ENCODE measurements at places on chromosomes 3 and 15.

- no peak for DNase-seq
These were observed 11.5 kb downstream of the TIMP4 start for GRCh38 chr3:12147049-12147780.

DNA sequence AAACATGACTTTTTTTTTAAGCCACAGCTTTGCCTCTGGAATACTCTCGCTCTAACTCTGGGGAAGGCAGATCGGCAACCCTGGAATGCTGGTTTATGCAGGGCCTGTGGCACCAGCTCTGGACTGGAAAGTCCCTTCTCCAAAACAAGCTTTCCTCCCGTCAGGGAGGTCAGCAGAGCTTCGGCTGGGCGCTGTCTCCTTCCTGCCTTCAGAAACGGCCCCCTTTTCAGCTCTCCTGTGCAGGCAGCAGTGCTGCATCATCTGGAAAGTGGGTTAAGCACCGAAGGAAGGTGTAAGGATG, 42.7 kb upstream of the SKOR1 start:
- no peak for DNase-seq

- DNase-seq = peak; percentile 51
These were observed 50.9 kb downstream of the PRICKLE2 start for GRCh38 chr3:64174328-64174727.

DNA sequence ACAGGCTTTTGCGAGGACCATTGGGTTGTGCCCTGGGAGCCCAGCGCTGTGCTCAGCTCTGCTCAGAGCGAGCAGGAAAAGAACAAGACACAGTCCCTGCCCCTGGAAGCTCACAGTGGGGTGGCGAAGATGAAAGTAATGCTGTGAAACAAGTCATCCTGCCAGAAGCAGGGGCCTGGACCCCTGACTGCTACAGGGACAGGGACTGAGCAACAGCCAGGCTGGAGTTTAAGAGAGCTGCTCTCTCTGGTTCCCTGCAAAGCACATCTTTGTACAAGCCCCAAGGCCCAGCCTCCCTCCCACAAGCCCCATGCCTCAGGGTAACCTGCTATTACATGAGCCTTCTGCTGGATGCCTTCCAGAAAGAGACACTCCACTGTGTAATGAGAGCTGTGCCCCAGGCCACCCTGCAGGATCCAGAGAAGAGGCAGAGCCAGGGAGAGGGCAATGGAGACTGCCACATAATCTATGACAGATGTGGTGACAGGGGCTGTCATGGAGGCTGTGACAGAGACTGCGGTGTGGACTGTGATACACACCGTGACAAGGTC, 7.1 kb upstream of the HCN4 start:
- no peak for DNase-seq

- peak; percentile 48 for DNase-seq
These were observed 49.8 kb downstream of the IQSEC1 start for GRCh38 chr3:13023235-13023970.

- DNase-seq = peak; percentile 3
These were observed 9.6 kb downstream of the CMC1 start for GRCh38 chr3:28250999-28251398.

DNA sequence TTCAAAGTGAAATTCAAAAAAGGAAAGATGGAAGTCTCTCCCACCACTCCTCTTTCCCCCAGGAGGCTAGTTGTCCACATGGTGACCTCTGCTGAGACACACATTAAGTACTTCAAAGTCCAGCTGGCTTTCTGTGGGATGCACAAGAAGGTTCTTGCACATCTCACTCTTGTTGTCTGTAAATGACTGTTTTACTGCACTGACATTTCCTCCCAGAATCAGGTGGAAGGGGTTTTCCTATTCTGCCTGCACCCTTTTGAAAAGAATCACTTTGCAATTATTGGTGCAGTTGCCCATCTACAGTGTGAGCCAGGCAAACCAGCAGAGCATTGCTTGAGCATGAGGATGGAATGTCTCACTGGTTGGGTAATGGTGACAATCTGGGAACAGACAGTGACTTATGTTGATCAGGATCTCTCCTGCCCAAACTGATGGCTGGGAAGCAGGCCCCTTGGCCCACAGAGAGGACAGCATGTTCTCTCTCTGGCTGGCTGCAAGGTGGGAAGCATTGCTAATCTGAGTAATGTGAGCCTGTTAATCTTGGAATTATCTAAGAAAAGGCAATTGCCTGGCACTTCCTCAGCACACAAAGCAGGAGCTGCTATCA, 347.7 kb upstream of the SATB1 start:
- DNase-seq = no peak

DNA sequence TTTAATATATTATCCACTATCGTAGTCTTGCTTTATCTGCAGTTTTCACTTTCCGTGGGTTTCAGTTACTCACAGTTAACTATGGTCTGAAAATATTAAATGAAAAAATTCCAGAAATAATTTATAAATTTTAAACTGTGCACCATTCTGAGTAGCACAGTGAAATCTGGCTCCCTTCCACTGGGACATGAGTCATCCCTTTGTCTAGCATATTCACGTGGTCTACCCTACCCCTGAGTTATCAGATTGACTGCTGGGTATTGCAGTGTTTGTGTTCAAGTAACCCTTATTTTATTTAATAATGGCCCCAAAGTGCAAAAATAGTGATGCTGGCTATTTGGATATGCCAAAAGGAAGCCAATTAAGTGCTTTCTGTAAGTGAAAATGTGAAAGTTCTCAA, 539.5 kb upstream of the AGTR1 start:
- peak; percentile 85 for DNase-seq

GRCh38 chr3:120177707-120178306, 83.6 kb upstream of the GSK3B start:
- DNase-seq = no peak

GRCh38 chr15:49286649-49287404, 116.8 kb downstream of the GALK2 start:
- no peak for DNase-seq

- DNase-seq = no peak
These were observed 119.0 kb downstream of the GOLIM4 start for GRCh38 chr3:167976516-167977361.

DNA sequence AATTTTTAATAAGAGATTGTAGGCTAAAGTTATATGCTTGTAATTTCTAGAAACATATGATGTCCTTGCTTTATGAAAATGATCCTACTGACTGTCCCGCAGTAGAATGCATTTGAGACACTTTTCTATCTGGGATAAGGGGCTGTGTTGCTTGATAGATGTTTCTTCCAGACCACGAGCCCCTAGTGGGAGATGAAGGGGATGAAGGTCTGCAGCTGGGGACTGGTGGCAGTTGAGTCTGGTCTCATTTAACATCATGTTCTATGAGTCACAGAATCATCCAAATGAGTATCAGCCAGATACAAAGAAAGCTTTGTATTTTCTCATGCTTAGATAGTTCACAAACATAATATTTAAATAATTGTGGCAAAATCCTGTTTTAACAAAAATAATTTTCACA, 84.3 kb upstream of the PRTG start:
- no peak for DNase-seq

GRCh38 chr15:37618353-37618752, 316.1 kb upstream of the TMCO5A start:
- peak; percentile 41 for DNase-seq

DNA sequence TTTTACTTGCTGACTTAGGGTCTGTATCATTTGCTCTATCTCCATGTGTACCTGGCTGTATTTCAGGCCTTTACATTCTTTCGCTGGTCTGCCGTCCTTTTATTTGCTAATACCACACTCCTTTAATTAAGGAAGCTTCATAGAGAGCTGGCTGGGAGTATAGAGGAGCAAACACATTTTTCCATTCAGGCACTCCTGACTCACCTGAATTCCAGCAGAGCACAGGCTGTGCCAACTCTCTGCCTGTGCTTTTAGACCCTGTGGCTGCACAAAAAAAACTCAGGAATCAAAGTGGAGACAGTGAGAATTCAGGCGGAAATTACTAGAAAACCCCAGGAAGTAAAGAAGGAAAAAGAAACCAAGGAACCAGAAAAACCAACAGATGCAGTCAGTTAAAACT, 29.0 kb upstream of the ATP10A start:
- peak; percentile 76 for DNase-seq

DNA sequence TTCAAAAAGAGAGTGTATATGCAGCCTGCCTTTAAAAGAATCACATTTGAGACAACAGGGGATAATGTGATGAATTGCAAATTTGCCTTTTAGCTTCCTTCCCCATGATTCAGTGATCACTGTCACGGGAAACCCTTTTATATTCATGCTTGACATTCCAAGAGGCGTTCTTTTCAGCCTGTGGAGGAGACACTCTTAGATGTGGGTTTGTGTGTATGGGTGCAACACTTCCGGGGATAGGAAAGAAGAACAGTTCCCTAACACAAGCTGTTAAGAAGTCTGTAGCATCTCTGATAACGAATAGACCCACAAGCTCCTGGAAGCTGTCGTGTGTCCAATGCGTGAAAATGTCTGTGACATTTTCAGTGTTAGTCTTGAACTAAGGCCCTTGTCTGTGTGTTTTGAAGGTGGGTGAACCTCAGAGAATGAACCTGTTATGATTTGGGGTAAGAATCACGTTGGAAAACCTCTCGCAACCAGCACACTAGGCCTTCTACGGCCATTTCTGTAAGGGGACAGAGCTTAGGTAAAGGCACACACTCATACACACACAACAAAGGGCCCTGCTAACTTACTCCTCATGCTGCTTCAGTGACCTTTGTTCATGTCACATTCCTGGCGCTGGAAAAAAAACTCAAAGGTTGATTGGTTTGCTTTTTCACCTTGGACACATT, 229.2 kb upstream of the ST8SIA2 start:
- peak; percentile 88 for DNase-seq

GRCh38 chr3:1087066-1087560, 5.7 kb upstream of the CNTN6 start:
- DNase-seq = peak; percentile 99

DNA sequence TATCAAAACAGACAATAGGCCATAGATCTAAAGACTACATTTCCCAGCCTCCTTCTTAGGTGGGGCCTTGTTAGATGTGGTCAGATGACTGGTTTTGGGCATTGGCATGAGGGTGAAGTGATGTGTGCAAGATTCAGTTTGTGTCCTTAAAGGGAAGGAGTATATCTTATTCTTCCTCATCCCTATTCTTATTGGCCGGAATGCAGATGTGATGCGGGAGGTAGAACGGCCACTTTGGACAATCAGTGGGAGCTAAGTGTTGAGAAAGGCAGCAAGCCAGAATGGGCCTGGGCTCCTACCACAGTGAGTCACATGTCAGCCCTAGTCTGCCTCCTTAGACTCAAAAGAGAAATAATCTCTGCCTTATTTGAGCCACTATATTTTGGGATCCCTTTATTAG, 89.8 kb upstream of the MEX3B start:
- DNase-seq = peak; percentile 69

DNA sequence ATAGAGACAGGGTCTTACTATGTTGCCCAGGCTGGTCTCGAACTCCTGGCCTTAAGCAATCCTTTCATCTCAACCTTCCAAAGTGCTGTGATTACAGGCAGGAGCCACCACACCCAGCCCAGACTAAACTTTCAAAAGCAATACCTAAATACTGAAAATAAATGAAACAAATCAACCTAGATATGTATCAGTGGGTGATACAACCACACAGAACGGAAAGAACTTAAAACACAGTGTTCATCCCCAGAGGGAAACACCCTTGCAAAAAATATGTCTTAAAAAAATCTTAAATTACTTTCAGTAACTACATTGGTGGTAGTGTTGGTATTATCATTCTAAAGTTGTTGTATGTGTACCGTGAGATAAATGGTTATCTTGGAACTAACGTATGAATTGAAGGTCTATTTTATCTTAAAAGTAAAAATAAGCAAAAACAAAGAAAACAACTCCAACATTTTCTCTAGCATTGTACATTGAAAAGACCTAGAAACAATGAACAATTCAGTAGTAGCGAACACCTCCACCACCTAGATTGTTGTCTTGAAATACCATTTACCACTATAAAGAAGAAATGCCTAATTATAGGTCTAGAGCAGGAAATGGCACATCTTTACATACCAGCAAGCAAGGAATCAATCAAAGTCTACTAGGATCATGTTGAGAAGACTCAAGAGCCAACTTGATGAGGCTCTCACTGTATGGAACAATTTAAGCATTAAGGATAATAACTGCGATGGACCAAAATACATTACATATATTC, 24.7 kb downstream of the SLTM start:
- no peak for DNase-seq

DNA sequence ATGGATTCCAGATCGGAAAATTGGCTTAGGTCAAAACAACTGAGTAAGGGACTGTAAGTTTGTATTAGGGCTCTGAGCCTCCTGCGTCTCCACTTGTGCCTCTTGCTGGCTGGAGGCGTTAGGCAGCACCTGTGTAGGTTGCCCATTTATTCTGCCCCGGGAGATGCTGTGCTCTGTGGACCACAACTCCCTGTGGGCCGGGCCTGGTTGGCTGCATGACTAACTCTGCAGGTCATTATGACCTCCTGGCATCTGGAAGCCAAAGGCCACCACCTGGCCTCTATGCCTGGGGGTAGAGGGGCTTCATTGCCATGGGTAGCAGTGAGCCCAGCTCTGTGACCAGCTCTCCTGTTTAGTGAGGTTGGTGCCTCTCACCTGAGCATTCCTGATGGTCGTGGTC, 36.0 kb upstream of the BDH1 start:
- DNase-seq = no peak

- no peak for DNase-seq
These were observed 26.2 kb downstream of the NME9 start for GRCh38 chr3:138303474-138303873.

GRCh38 chr15:34334672-34335071, 2.9 kb downstream of the SLC12A6 start:
- DNase-seq = no peak

- no peak for DNase-seq
These were observed 32.5 kb downstream of the RAB27A start for GRCh38 chr15:55257012-55257670.

DNA sequence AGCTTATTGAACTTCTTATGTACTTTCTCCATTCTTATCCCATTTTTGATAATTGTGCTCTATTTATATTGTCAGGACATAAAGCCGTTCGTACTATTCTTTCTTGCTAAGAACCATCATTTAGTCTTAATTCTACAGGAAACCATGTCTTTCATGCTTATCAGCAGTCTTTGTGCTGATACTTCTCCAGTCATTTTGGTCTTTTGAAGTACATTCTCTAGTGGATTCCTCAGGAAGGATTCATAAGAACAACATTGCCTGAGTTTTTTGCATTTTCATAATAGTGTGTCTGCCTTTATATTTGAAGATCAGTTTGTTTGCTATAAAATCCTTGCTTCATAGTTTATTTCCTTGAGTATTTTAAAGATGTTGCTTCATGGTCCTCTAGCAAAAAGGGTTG, 126.6 kb upstream of the NEO1 start:
- peak; percentile 24 for DNase-seq

GRCh38 chr15:85006201-85006600, 24.5 kb downstream of the PDE8A start:
- DNase-seq = no peak

GRCh38 chr3:28835249-28835648, 445.6 kb upstream of the RBMS3 start:
- no peak for DNase-seq

DNA sequence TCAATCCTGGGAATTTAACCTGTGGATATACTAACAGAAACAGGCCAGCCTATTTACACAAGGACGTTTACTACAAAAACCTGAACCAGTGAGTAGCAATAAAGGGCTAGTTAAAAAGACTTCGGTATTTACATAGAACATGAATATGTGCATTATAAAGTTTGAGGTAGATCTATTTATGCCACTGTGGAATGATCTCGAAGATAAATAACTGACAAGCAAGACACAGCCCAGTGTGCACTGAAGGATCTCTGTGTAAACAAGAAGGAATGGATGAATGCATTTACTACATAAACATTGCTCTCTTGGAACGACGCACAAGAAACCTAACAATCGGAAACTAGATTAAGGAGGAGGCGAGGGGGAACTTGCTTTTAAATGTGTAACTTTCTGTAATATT, 132.0 kb upstream of the NSMCE3 start:
- no peak for DNase-seq

Data from fibroblast of upper back skin (primary cell).